ENCODE measurements at places on chromosomes 4 and X. TPM values are rescaled to one million over a fixed set of nuclear protein-coding genes. Genes with fewer than 3 reads are reported as not detected.

Gene TEX11
- not detected for total RNA-seq

Gene MUC7
- not detected for total RNA-seq

Gene ETDC
- total RNA-seq: not detected

Gene DUSP21
- total RNA-seq: not detected

Gene H2BW1
- total RNA-seq: not detected

Gene IL3RA
- 1.6 TPM for total RNA-seq

Gene ASMT
- total RNA-seq: not detected

Gene ZNF157
- not detected for total RNA-seq

Gene CYBB
- total RNA-seq: 0.36 TPM

Gene RRH
- total RNA-seq: not detected

Gene FRAS1
- total RNA-seq: 10.0 TPM

Gene GALNTL6
- not detected for total RNA-seq

Gene SPANXB1
- total RNA-seq: not detected

Gene CSAG1
- total RNA-seq: not detected

Gene FOXR2
- not detected for total RNA-seq

Gene STS
- 8.9 TPM for total RNA-seq

Gene AWAT2
- total RNA-seq: not detected

Gene OPN1LW
- not detected for total RNA-seq

Gene USP11
- total RNA-seq: 40.8 TPM

Gene GNRHR
- not detected for total RNA-seq

Gene APLN
- 31.4 TPM for total RNA-seq

Gene DAPP1
- total RNA-seq: not detected

Gene ADGRA3
- total RNA-seq: 15.7 TPM

Gene ATP1B4
- not detected for total RNA-seq

Gene SSX1
- not detected for total RNA-seq

Gene STARD8
- total RNA-seq: 2.3 TPM

Gene DRD5
- not detected for total RNA-seq

Gene GAGE13
- total RNA-seq: not detected

Gene WAS
- not detected for total RNA-seq

Gene FAM200B
- total RNA-seq: 36.6 TPM

Gene PCSK1N
- 1.4 TPM for total RNA-seq

Gene RHOXF2B
- not detected for total RNA-seq

Gene AFF2
- 0.65 TPM for total RNA-seq

Gene ARR3
- not detected for total RNA-seq

Gene AP1S2
- 35.5 TPM for total RNA-seq

Gene ZNF595
- 4.9 TPM for total RNA-seq

Gene IL21
- total RNA-seq: not detected

Gene NAA11
- not detected for total RNA-seq

Gene HSD17B13
- not detected for total RNA-seq

Gene CSAG3
- not detected for total RNA-seq

Gene PROM1
- total RNA-seq: not detected

Gene GUCY1B1
- total RNA-seq: 4.5 TPM

Gene RWDD4
- total RNA-seq: 12.6 TPM

All from cardiac atrium fibroblast (primary cell).